ENCODE measurements at places on chromosomes 4 and X.

DNA sequence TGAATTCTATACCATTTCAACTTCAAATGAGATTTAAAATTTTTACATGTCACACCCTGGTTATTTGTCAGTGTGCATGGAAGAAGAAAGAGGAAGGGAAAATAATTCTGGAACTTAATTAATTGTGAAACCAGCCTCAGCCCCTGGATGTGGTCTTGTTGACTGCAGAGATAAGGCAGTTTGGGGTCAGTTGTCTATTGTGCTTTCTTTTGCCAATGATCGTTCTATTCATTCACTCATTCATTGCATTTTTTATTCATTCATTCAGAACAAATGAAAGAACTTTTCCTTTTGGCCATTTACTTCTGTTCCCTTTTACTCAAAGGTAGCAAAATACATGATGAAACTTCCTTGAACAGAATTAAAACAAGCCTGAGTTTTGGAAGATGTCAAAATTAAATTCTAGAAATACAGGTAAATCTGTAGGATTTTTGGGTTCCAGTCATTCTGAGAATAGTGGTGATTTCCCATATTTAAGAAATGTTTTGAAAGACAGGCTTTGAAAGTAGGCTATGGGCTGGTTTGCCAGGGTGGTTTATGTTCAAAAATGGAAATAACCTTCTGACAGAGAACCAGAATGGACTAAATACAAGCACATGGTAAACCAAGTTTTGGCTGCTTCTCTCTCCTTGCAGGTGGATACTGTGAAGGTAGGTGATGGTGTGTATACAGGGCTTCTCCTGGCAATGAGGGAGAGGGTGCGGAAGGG is 35.7 kb downstream of the PARM1 start:
- DNase-seq = no peak

- peak; percentile 52 for DNase-seq
Observed at GRCh38 chr4:188341428-188341827, 202.2 kb downstream of the TRIML1 start.

- no peak for DNase-seq
Observed at GRCh38 chr4:22680065-22680642, 12.6 kb upstream of the GBA3 start.

DNA sequence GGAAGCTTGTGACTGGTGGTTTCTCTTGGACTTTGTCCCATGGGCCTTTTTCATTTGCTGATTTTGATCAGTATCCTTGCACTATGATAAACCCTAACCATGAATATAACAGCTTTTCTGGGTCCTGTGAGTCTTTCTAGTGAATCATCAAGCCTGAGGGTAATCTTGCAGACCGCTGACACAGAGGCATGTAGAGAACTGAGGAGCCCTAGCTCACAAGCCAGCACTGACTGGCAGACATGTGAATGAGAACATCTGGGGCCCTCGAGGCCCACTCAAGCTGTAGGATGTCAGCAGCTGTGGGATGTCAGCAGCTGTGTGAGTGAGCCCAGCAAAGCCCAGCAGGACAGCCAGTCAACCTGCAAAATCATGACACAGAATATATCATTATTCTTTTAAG is 36.7 kb downstream of the HMGB3 start:
- DNase-seq = no peak

- DNase-seq = no peak
Observed at GRCh38 chrX:74104356-74105015, 199.5 kb upstream of the ZCCHC13 start.

DNA sequence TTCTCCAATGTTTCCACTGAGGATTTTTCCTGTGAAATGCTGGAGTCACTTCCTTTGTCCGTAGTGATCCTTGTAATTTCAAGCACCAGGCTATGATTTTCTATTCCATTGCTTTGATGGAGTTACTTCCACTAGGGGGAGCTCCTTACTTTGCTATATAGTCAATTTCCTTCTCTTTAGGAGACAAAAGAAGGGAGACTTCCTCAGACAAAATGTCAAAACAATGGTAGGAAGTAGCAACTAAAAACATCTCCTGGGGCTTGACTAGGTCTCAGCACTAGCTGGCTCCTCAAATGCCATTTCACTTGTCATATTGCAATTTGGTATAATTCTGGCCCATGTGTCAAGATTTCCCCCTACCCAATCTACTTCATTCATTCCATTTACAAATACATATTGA is 24.1 kb downstream of the ZCCHC12 start:
- peak; percentile 72 for DNase-seq

DNA sequence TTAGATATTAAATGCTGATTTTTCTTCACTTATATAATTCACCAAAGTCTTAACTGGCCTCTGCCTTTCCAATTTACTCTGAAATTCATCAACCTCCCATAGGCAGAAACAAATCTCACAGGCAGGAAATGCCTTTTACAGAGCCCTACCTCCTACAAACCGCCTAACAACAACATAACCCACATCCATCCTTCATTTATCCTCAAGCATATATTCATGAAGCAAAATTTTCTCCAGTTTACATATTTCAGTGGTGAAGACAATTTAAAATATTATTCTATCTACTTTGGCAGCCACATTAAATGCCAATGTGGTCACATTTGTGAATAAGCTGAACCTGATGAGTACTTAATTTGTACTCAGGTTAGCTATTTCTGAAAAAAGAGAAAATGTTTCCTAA is 30.3 kb downstream of the SEPSECS start:
- DNase-seq = no peak
